ENCODE measurements at places on chromosomes 6 and 20.

- DNase-seq, result no peak
These were observed 118.8 kb downstream of the MAP3K7 start for GRCh38 chr6:90468080-90468479.

GRCh38 chr6:46490425-46491200 is 636 bp downstream of the RCAN2 start:
- DNase-seq, result no peak

DNA sequence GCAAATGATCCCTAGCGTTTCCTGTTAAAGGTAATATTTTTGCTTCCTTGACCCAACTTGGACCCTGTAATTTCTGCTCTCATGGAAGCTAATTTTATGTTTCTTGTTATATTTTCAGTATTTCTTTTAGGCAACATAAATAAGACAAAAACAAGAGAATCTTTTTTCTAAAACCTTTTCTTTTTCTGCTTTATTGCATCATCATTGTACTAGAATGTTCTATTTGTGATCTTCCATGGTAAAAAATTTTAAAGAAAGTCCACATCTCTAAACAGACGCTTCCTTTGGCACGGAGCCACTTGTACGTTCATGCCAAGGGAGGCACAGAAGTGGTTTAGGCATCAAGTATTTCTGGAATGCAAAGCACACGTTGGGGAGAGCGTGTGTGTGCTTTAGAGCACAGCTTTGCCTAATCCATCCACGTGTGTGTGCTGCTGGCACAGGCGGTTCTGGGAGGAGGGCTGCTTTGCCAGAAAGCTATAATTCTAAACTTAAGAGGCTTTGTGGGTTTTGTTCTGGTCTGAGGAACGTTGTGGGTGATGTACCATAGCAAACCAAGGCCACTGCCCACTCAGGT is 98.3 kb downstream of the SASH1 start:
- DNase-seq, result no peak

- DNase-seq, result no peak
These were observed 13.7 kb downstream of the TTLL2 start for GRCh38 chr6:167338541-167339117.

DNA sequence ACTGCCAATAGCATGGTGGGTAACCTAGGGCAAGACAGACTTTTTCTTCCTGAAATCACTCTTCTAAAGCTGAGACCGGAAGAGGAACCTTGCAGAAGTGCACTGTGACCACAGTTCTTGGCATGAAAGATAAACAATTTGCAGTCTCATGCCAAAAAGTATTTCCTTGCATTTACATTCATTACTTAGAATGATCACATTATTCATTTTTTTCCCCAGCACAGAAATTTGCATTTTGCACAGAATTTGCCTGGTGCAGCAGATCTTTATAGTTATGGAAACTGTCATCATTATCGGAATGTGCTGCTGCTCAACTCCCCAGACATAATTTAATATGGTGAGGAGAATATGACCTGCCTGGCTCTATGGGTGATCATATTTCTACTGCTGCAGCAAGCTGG is 42.2 kb upstream of the EDN3 start:
- DNase-seq, result no peak

- DNase-seq, result no peak
These were observed 292.9 kb upstream of the ZFP64 start for GRCh38 chr20:52484438-52484837.

GRCh38 chr6:71292001-71292400 is 3.4 kb downstream of the OGFRL1 start:
- DNase-seq, result no peak

DNA sequence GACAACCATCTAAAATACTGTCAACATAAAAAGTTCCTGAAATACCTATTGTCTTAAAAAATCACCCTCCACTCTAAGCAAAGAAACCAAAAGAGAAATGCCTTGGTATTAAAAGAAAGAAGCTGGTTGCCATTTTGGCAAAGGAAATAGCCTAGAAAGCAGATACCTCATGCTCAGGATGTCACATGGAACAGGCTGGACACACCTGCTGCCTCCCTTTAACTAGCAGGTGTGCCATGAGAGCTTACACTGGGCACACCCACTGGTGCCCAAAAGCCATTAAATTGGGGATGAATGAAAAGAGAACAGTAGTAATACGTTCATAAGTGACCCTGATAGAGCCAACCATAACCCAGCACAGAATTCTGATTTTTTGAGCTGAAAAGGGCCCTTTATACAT is 1.5 kb downstream of the SLC23A2 start:
- DNase-seq, result no peak

- DNase-seq, result no peak
These were observed 100.0 kb downstream of the RPP40 start for GRCh38 chr6:4903751-4904370.

DNA sequence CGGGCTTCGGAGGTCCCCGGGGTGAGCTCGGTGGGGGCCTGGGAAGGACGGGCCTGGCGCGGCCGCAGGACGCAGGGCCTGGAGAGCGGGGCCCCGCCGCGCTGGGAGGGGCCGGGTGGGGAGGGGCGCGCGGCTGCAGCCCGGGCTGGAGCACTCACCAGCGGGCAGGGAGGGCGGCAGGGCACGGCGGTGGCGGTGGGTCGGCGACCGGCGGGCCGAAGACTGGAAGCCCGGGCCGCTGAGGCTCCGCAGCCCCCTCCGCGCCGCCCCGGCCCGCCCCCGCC is at the start of gene GATA5:
Gene GATA5, minus strand, starts transcription at position 224 of the 284 bp plus-strand sequence. CDS start 474 bp downstream, outside the sequence.
- no peak for DNase-seq

DNA sequence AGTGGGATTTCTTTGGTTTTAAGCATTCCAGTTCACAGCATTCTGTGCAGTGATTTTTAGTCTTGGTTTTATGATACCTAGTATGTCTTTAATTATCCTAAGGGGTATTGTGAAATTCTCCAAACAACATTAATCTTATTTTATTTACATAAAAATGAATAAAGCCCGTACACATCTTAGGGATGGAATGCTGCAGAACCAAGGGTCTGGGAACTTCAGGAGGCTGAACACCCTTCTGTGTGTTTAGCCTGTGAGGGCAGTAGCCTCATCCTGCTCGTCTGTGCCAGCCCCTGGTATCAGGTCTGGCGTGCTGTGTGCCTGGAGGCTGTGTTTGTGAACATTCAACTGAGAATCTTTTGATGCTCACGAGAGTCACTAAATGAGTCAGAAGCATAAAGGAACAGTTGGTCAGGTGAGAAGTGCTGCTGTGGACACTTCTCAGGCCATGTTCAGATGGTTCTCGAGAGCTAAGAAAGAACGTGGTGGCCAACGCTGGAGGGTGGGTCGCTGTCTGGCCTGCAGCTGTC is 25.2 kb upstream of the C20orf204 start:
- DNase-seq, result no peak

DNA sequence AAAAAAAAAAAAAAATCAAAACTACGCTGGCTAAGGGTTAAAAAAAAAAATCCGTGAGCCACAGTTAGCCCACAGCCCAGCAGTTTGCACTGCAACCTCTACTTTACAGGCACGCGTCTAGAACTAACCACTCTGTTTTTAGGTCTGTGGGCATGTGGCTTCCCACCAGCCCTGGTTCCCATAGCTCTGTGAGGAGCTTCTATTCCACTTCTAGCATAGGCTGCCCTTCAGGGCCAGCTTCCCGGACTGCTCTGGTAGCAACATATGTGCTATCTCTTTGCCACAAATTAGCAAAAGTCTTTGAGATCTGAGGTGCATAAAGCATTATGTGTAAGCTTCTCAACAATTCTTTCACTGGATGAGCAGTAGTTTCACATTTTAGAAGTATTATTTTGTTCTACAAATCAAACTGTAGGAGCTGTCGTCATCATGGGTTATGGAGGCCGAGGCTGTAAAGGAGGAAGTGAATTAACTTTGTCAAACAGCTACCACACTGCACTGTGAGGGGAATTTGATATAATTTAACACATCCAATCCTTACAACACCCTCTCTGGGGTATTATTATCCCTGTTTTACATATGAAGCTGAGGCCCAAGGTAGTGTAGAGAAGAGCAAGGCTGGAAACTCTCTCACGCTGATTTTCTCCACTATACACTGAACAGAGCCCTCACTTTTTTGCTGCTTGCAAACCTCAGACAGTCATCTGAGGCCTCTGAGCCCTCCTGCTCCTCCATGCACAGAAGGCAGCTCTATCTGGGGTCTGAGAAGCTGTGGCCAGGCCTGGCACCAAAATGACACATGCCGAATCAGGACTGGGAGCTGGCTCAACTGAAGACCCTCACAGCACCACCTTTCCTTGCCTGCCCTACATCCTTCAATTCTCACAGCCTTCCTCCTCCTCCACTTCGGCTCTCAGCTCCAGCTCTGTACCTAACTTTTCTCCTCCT is 35.4 kb downstream of the MAN1A1 start:
- no peak for DNase-seq

DNA sequence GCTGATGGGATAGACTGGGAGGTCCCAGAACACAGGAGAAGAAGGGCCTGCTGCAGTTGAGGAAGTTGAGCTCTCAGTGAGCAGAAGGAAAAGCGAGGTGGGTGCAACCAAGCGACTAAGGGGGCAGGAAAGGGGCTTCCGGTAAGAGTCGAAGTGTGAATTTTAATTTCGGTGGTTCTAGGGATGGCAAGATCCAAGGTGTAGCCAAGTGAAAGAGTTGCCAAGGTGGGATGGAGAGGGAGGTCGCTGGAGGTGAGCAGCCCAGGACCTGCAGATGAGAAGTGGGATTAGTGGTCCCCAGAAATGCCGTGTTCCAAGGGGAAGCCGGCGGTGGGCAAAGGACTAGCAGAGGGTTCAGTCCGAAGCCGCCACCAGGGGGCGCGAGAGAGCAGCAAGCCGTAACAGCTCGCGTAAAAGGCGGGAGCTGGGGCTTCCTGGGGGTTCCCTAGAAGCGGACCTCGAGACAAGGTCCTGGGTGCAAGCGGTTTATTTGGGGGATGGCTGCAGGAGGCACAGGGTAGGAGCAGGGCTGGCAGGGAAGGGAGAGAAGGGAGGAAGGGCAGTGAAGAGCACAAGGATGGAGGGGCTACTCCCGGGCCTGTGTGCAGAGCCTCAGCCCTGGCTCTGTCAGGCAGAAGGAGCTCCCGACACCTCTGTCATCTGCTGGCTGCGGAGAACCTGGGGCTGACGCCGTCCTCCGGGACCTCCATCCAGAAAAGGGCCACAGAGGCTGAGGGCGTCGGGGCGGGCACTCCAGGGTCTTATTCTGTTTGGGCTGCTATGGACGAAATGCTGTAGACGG is 103.6 kb downstream of the PAX1 start:
- peak; percentile 9 for DNase-seq

GRCh38 chr6:42042108-42042507 is 8.2 kb upstream of the TAF8 start:
- DNase-seq, result no peak

DNA sequence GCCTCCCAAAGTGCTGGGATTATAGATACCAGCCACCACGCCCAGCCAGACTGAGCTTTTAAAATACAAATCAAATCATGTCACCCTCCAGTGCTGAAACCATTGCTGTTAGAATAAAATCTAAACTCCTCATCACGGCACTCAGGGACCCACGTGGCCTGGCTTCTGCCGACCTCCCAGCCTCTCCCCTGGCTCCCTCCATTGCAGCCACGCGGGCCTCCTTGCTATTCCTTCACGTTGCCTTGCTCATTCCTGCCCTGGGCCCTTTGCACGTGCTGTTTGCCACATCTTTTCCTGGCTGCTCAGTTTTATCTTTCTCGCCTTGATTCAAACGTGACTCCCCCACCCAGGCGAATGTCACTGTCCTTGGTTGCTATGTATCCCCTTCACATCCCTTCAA is 244.6 kb downstream of the PREX1 start:
- DNase-seq, result no peak

DNA sequence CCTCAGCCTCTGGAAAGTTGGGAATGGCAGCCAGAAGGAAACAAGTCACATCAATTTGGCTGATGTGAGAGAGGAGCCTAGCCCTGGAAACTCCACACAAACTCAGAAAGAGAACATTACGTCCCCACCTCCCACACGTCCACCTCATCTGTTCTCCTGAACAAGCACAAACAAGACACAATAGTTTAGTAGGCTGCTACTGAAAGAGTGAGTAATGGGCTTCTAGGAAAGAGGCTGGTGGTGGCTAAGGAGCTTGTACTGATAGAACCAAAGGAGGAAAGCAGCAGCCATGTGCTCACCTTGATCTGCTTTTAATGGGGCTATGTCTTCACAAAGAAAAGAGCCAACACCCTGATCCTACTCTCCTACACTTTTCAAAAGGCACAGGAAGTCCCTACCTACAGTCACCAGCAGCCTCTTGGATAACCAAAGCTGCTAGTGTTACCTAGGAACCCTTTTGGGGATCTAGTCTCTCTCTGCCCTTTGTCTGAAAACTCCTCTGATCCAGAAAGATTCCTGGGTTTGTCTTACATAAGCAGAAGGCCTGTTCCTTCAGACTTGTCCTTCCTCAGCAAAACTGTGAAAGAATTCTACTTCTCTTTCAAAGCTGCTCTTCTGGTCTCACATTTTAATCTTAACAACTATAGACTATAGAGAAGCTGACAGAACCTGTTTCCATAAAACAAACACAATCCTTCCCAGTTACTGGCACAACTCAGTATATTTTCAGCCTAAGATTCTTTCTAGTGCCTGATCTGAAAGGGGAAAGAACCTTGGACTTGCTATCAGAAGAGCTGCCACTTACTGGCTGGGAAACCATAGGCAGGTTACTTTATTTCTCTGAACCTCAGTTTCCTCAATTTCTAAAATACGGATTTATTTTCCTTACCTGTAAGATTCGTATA is 3.1 kb downstream of the PLAGL2 start:
- peak; percentile 48 for DNase-seq

GRCh38 chr6:4564801-4565271 is 211.4 kb upstream of the CDYL start:
- DNase-seq, result no peak

GRCh38 chr6:14026831-14027539 is 90.6 kb upstream of the CD83 start:
- DNase-seq, result no peak

DNA sequence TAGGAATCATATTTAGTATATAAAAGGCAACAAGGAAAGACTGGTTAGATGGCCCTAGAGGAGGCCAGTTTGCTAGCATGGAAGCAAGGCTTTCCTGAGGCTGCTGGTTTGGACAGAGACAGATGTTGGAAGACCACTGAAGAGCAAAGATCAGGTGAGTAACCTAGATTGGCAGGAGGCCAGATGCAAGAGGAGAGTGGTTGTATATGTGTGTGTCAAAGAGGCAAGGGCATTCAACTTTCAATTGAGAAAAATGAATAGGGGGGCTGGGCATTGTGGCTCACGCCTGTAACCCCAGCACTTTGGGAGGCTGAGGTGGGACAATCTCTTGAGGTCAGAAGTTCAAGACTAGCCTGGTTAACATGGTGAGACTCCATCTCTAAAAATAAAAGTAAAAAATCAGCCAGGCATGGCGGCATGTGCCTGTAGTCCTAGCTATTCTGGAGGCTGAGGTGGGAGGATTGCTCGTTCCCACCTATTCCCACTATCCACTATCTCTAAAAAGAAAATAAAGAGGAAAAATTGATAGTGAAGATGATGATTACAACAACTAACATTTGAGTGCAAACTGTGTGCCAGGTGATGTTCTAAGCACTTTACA is 79.8 kb downstream of the PRDM1 start:
- DNase-seq, result no peak

DNA sequence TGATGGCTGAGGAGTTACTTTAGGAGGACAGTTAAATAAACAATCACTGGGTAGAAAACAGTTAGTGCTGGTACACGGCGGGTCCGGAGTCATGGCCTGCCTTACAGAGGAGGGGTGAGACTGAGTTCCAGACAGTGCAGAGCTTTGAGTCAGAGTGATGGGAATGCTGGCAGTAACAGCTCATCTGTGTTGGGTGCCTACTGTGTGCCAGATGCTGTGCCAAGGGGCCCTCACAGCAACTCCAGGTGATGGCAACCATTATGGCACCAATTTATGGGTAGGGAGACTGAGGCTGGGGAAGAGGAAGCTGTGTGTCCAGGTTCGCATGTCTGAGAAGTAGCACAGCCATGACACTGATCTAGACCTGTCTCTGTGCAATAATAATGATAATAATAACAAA is 132.6 kb downstream of the CEBPB start:
- no peak for DNase-seq

- no peak for DNase-seq
These were observed 160.2 kb downstream of the SYNDIG1 start for GRCh38 chr20:24629668-24630067.
